Esophagus mucosa (tissue), 1 donor: ENCODE measurements at places on chromosomes 16 and 17. TPM values are rescaled to one million over a fixed set of nuclear protein-coding genes. Genes with fewer than 3 reads are reported as not detected.

PRM1 gene
- total RNA-seq: not detected

UMOD gene
- total RNA-seq: not detected

GRCh38 chr16:50681021-50681885 lies at the start of gene SNX20:
Gene SNX20 (minus strand): TSS chr16:50681312. CDS start chr16:50677526, 3,786 bp downstream.
- peak; percentile 17 for ATAC-seq

DNA sequence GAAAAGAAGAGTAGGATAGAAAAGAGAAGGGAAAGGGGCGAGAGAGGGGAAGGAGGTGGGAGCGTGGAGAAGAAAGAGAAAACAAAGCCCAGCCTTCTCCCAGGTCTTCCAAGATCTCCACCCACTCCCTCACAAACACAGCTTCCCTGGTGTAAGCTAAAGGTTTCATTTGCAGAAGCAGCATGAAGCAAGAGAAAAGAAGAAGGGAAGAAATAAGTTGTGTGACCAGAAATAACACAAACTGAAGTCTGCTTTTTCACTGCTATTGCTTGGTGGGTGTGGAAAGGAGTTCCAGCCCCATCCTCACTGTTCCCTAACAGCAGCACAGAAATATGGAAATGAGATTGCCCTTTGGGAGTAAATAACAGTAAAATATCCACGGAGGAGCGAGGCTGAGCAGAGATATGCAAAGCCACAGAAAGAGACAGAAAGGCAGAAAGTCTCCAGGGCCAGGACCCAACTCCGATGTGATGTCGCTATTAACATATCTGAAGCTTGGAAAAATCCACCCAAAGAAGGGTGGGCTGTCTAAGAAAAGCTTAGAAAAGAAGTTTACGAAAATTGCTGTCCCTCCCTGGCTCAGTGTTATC lies 10.3 kb upstream of the GAS7 start:
- ATAC-seq: no peak

GRCh38 chr16:13645601-13646245 lies 274.2 kb upstream of the ERCC4 start:
- no peak for ATAC-seq

ANKFN1 gene
- not detected for total RNA-seq

- no peak for ATAC-seq
Measured at GRCh38 chr16:13335879-13336278, 434.5 kb downstream of the SHISA9 start.

GRCh38 chr16:80996688-80997138 lies 10.0 kb downstream of the CMC2 start:
- no peak for ATAC-seq

DNA sequence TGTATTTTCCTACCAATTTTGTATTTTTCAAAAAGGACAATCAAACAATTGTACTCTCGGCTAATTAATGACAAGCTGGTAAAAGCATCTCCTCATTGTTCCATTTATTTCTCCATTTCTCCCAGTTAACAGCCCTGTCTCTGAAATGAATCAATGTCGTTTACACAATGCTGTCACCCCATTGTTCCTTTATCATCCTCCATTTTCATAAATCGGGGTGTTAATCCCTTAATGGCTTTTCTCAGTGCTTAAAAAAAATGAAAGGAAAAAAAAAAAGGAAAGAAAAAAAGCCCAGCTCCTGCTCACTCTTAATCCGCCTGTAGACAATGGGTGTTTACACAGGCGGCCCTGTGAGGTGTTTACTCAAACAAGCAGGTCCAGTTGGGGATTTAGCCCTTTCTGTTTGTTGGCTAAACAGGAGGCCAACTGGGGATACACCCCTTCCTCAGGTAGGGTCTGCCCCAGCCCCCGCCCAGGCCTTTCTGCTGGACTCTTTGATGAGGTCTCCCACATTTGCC lies 86.8 kb upstream of the SALL1 start:
- ATAC-seq: no peak

DNA sequence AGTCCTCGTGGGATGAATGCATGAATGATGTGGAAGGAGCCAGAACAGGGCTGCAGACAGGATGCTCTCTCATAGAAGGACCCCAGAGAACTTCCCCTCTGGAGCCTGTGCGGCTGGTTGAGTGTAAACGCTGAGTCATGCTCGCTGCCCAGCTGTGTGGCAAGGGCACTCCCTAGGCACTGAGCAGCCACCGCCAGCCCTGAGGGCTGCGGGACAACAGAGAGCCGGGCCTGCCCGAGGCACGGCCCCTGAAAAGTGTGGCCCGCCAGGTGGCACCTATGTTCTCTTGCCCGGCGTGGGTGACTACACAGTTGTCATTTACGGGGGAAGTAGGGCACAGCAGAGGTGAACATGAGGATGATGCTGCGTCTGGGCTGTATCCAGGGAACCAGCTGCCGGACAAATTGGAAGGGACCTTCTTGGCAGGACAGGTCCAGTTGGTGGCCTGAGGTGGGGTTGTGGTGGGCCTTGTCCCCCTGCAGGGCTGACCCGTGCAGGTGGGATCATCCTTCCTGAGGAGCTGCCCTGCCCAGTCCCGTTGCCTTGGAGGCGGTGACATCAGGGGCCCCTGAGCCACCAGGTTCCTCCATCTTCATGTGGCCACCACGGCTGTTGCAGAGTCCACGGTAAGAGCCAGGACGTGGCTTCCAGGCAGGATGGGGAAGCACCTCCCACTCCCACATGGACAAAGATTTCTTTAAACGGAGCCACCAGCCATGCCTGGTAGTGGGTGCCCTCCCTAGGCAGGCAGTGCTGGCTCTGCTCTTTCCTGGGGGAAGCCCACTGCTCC lies 94.8 kb upstream of the CBX4 start:
- peak; percentile 65 for ATAC-seq

PIRT gene
- total RNA-seq: not detected

MT1G gene
- total RNA-seq: 26.3 TPM

- no peak for ATAC-seq
Measured at GRCh38 chr17:9859781-9860180, 34.1 kb downstream of the GLP2R start.

KRT36 gene
- total RNA-seq: not detected

DNA sequence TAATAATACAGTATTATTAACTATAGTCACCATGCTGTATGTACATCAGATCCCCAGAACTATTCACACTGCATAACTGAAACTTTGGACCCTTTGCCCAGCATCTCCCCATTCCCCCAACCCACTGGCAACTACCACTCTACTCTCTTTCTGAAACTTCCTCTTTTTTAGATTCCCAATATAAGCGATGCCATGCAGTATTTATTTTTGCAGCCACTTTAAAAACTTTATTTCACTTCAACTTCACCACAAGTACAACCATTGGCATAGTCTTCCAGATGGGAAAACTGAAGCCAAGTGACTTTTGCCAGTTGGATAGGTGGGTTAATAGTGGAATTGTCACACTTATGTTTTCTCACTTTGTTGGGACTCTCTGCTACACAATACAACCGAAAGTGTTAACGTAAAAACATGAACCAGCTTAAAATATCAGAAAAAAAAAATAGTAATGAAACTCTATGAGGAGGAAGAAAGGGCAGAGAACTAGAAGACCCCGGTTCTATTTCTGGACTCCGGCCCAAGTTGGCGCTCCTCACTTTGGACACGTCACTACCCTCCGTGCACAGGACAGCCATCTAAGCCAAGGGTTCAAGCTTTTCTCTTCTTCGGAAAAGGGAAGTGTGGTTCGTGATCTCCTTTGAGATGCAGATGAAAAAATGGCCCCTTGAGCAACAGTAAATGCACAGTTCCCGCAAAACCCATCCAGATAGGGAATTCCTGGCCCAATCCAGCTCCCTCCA lies 743 bp downstream of the SHCBP1 start:
- ATAC-seq: peak; percentile 4

DNA sequence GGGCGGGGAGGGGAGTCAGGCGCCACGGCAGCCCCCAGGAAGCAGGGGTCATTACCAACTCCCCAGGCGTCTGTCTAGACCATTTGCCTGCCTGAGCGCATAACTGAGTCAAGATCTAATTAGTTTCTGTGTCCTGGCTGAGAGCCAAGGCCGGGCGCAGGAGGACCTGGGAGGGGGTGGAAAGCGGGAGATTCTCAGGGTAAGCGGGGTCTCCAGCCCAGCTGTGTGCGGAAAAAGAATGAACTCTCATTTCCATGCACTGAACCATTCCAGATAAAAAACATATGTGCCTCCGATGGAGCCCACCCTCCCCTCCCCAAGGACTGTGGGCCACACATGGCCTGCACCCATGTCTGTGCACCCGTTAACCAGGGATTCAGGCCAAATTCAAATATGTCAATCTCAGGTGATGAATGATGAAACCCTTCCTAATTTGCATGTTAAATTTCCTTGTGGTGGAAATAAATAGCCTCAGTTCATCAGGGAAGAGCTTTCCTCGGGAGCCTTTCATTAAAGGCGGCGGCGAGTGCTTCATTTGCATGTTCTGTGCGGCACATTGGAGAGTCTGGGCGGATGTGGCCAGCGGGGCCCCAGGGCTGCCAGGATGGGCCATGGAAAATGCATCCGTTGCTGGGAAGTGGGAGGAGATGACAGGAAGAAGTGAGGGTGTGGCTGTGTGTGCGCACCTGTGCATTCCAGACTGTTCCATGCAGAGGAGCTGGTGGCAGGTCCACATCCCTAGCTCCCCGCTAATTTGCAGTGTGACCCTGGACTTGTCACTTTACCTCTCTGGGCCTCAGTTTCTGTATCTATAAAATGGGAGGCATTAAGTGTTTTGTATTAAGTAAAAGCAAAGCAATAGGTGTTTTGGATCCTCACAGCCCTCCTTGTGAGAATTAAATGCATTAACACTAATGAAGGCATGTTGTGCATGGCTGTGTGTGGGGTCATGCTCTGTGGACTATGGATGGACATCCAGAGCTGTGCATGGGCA lies 151.1 kb downstream of the SDK2 start:
- ATAC-seq: no peak

GRCh38 chr16:89602273-89602951 lies 11.0 kb upstream of the DPEP1 start:
- peak; percentile 72 for ATAC-seq

DNA sequence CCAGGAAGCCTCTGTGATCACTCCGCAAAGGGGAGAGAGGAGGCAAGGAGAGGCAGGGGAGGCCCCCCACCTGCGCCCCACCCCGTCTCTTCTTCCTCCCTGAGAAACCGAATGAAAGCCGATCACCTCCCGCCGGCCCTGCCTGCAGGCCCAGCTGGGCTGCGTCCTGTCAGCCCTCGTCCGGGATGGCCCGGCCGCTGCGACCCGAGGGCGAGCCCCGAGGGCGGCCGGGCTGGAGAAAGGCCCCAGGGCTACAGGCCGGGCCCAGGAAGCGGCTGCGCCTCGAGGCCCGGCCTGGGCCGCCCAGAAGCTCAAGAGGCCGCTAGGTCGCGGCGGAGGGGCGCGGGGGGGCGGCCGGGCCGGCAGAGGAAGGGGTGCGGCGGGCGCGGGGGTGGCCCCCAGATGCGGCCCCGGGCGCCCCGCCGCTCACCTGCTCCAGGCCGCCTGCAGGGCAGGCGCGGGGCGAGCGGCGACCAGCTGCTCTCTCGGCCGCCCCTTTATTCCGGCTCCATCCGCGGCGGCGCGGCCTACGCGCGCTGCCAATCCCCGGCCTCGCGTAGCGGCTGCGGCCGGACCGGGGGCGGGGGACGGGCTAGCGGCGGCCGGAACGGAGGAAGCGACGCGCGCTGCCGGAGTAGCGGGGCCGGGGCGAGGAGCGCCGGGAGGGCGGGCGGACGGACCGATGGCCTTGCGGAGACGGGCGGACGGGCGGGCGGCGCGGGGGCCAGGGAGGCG lies at the start of gene ZNF319:
ZNF319 (minus strand) TSS at position 702 of the 735 bp plus-strand sequence. CDS start 2,407 bp downstream, outside the sequence.
- ATAC-seq: no peak
